ENCODE measurements at places on chromosomes 5 and 9.
A peak's percentile ranks its signal among the peaks of the same experiment; 100 is the strongest.

DNA sequence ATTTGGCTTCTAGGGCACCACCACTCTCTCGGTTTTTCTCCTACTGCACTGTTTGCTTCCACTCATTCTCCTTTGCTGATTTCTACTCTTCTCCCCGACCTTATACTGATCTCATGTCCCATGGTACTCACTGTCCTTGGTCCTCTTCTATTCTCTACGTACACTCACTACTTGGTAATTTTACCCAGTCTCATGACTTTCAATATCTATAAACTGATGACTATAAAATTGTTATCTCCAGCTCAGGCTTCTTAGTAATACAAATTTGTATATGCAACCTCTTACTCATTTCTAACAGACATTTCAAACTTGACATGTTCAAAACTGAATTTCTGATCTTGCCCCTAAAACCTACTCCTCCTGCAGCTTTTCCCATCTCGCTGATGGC lies 4.1 kb downstream of the RAPGEF6 start:
- no peak for DNase-seq

DNA sequence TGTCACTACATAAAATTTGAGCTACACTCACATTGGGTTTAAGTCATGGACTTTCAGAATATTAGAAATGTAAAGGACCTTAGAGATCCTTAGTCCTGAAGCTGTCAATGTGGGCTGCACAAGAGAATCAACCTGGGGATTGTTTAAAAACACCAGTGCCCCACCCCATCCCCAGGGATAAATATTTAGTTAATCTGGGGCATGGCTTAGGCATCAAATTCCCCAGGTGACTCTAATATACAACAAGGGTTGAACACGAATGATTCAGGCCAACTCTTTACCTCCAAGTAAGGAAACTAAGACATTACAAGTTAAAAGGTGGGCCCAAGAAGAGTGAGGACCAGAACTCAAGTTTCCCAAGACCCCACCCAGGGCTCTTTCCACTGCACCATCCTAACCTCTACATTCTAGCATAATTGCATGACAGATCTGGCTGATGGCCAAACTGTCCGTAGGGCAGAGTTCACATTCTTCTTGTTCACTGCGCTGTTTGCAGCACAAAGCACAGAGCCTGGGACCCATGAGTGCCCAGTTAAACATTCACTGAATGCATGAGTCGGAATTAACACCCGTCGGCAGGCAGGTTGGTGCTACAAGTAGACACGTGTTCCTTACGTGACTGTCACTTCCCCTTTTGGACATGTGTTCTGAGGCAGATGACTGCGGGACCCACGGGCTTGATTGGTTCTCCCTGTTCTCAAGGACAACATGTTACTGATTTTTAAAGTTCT lies 25.2 kb downstream of the CYFIP2 start:
- DNase-seq, result no peak

- no peak for DNase-seq
Measured at GRCh38 chr5:14445576-14446290, 135.9 kb upstream of the OTULINL start.

DNA sequence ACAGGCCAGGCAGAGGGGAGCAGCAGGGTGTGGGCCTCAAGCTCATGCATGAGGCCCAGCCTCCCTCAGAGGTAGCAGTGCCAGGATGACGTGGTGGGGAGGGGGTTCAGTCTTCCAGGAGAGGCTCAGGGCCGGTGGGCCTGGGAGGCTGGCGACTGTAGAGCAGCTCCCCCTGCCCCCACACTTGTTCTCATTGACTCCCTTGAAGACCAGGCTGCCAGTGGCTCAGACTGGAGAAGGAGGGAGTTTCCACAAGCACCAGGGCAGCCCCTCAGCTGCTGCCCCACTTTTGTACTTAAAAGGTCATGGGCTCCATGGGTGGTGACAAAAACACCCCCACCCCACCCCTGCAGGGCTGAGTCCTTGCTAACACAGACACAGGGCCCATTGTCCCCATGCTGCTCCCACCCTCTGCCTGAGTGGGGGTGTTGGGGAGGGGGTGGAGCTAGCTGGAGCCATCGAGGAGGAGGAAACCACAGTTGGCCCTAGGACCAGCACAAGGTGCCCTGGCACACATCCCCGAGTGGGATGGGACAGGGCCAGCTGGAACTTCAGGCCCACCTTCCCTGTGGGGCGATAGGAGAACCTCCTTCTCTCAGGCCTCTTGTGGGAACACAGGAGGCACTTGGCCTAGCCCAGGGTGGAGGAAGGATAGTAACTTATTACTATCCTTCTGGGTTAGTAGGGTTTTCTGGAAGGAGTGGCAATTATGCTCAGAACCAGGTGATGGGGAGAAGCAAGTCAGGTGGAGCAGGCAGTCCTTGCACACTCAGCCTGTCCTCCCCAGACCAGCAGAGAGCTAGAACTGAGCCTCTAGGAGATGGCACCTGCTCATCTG lies 10.7 kb downstream of the PDLIM4 start:
- no peak for DNase-seq

DNA sequence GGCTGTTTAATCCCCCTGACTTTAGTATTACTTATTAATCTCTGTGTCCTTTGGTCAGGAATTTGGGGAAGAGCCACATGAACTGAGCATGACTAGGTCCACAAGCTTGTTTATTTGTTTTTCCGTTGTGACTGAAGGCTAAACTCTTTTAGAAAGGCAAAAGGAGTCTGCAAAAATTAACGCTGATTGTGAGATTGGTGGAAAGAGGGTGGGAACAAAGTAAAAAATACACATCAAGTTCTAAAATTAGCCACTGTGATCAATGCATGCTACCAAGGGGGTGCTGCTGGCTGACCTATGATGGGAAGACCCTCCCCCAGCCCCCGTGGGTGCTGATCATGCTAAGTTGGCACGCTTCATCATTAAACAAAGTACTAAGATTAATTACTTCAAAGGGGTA lies 356.8 kb downstream of the ADGRV1 start:
- no peak for DNase-seq

- DNase-seq, result no peak
Measured at GRCh38 chr9:130149654-130150286, 22.4 kb upstream of the NCS1 start.

- DNase-seq, result no peak
Measured at GRCh38 chr5:17129093-17129849, 88.2 kb upstream of the BASP1 start.

DNA sequence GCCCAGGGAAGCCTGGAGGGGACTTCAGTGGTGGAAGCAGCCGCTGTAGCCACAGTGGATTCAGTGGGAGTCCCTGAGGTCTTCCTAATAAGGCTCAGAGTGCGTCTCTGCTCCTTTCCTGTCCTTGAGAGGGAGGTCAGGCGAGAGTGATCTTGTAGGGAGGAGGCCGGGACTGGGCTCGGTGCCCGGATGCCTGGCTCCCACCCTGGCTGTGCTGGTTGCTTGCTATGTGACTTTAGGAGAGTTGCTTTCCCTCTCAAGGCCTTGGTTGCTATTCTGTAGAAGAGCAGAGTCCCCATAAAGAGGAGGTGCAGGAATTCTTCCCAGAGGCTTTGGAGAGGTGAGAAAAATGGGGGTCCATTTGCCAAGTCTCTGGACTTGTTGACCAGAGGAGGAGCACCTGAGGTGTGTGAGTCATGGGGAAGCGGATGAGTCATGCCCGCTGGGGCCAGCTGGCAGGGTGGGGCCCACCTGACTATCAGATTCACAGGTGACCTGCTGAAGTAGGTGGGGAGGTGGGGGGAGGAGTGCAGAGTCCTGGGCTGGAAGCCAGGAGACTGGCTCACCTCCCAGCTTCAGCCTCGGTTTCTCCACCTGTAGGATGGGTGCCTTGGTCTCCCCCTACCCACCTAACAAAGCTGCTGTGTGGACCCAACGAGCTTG lies 13.8 kb downstream of the GSN start:
- no peak for DNase-seq

DNA sequence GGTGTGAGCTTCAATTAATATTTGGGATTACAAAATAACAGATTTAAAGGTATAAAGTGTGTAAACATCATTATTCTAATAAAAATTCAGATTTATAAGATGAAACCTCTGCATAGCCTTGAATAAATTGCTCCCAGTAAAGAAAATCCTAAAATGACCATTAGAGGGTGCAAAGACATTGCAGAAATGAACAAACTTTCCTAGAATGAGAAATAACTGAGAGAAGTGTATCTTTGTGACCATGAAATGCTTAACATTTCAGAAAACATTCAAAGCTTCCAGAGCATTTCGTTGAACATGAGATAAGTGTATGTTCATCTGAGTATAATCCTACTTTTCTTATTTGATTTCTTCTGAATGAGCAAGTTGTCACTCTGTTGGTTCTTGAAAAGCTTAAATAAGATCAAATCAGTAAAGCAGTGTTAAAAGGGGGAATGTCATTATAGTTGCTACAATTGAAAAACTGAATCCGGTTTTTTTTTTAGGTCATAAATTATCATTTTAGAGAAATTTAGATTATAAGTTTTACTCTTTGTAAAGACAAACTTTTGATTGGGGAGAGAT lies 24.7 kb upstream of the NUDT12 start:
- DNase-seq, result no peak

GRCh38 chr5:118556792-118557191 lies 431.6 kb downstream of the DTWD2 start:
- DNase-seq, result no peak

GRCh38 chr5:3030511-3031165 lies 279.2 kb upstream of the IRX2 start:
- no peak for DNase-seq

DNA sequence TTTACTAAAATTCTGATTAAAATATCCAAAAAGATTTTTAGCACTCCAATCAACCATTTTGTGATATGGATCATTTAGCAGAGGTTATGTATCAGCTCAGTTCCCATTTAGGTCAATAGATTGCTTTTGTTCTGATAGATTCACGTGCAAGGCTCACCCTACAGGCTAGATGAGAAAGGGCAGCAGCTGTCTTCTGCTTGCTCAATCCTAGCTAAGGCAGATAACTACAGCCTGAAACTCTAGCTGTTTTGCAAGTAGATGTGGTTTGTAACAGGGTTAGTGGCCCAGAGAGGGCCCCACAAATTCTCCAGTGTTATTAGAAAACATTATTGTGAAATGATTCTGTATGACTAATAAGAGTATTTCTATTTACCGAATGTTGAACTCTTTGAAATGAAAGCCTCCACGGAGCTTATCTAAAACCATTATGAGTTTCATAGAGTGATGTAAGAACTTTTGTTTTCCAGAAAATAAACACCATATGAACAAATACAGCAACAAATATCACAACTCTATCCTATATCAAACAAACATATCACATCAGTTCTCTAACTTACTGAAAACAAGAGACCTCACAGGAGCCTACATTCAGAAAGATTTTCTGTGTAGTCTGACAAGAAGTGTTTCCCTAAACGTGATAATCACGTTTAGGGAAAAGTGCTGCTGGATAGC lies 841.9 kb upstream of the ACO1 start:
- peak; percentile 63 for DNase-seq

- DNase-seq, result no peak
Measured at GRCh38 chr5:131211669-131212068, 40.9 kb downstream of the LYRM7 start.

- DNase-seq, result no peak
Measured at GRCh38 chr5:156896546-156896945, 46.5 kb downstream of the PPP1R2B start.

GRCh38 chr5:38752622-38753021 lies 93.2 kb upstream of the OSMR start:
- DNase-seq, result no peak

GRCh38 chr9:116979456-116979855 lies 292.4 kb downstream of the TRIM32 start:
- no peak for DNase-seq

- no peak for DNase-seq
Measured at GRCh38 chr9:127223266-127223665, 41.3 kb upstream of the GARNL3 start.

DNA sequence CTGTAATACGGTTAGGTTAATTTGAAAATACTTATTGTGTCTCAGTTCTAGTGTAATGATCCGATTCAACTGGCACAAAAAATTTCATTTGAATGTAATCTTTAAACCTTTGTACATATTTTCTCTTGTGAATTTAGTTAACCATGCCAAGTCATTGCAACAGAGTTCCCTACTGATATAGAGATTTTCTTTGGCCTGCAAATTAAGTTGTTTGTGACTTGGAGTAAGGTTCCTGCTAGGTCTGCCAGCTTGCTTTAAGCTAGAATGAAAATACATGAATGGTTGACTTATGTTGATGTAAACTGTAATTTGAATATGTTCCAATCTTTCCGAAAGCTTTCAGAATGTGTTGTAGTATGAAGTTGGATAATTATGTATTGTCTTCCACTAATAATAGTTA lies 1004.1 kb upstream of the EDIL3 start:
- no peak for DNase-seq

- no peak for DNase-seq
Measured at GRCh38 chr9:137148242-137148641, 9.3 kb downstream of the GRIN1 start.

DNA sequence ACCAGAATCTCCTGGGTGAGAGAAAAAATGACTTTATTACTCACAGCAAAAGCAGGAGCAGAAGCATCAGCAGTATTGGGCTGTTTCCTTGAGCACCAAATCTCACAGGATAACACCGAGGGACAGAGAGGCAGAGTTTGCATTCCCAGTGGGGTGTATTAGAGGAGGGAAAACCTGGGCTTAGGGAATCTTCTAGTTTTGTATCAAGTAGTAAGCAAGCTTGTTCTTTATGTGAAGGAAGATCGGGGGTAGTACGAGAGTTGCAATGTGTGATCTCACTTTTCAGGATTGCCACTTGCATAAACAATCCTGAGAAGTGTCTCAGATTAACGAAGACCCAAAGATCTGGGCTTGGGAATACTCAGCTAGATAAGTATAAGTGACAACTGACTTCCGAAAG lies 1163.0 kb downstream of the TAF11L14 start:
- DNase-seq, result no peak

DNA sequence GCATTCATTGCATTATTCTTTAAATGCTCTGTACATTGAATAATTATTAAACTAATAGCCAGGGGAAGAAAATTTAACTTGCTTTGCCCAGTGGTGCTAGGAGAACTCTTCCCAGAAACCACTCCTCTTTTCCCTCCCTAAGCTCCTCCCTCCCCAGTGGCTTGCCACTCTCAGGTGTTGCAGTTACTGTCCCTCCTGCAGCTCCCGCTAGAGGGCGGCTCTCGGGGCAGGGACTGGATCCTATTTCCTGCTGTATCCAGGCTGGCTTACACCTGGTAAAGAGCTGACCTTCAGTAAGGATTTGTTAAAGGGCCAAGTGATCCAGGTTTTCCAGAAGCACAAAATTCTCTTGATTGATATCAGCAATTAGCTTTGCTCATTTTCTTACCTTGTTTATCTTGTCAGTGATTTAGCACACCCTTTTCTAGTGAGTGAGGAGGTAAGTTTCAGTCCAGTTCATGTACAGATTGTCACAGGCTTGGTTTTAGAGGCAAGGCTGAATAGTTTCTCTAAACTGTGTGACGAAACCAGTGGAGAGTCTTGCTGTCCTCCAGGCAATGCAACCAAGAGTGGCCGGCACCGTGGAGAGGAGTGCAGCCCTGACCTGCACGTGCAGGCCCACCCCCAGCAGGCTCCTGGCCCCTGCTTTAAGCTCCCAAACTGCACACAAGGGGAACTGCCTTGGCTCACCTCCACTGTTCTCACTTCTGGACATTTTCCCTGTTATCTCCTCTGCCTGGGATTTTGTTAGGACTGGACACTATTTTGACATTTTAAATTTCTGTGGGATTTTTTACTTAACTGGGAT lies 423.8 kb downstream of the SPOCK1 start:
- DNase-seq, result no peak

GRCh38 chr9:108972186-108972585 lies 38.0 kb downstream of the ABITRAM start:
- DNase-seq, result no peak

GRCh38 chr9:28260330-28260729 lies 687.0 kb upstream of the C9orf72 start:
- DNase-seq, result no peak

GRCh38 chr9:82761027-82761426 lies 301.9 kb downstream of the RASEF start:
- DNase-seq, result no peak

GRCh38 chr5:10009802-10010201 lies 239.9 kb downstream of the ATPSCKMT start:
- DNase-seq, result no peak

Measured in AML-193 (cell line).